ENCODE measurements at places on chromosomes 5 and 9.

- no peak for DNase-seq
Measured at GRCh38 chr5:129049126-129049799, 45.3 kb upstream of the ISOC1 start.

- DNase-seq = no peak
Measured at GRCh38 chr5:74372502-74373064, 267.9 kb downstream of the ENC1 start.

DNA sequence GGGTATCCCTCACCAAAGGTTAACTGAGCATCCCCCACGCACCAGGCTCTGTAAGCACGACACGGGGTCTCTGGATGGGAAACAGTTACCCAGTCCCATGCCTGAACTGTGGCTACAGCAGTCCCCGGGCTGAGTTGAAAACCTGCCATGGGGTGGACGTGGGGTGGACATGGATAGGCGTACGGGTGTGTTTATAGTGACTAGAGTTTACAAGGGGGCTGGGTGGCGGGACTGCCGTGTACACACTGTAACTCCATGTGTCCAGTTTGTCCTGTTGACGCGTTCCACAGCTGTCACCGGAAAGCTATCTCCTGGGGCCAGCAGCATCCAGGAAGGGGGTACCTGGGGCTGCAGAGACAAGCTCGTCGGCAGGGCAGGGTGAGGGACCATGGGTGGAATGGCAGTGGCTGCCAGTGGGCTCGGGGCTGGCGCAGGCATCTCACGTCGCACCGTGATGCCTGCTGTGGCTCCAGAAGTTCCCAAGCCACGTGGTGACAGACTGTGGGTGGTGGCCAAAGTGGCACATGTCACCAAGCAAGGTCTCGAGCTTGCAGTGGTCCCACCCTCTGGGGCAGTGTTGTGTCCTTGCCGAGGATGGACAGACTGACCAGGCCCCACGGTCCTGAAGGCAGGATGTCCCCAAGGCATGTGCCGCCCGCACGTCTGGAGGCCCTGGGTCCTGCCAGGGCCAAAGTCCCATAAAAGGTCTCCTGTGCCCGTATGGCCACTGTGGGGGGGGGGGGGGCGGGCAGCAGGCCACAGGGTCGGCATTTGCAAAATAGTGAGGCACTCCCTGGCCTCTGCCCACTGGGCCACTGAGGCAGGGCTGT is 29.3 kb upstream of the RNF130 start:
- no peak for DNase-seq

DNA sequence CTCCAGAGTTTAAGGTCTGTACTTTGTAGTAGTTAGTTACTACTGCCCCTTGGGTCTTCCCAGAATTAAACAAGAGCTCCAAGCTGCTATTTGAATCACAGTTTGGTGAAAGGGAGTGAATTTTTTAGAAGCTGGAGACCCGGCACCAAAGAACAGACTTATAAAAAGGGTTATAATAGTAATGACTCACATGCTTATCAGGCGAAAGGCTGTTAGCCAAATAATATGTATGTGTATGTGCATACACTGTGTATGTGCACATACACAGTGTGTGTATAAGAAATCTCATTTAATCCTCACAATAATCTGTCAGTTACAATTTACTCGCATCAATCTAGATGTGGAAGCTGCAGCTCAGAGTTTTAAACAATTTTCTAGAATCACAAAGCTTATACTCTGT is 59.5 kb upstream of the ITGA1 start:
- DNase-seq = no peak

- no peak for DNase-seq
Measured at GRCh38 chr5:54224103-54224826, 86.1 kb downstream of the ARL15 start.

DNA sequence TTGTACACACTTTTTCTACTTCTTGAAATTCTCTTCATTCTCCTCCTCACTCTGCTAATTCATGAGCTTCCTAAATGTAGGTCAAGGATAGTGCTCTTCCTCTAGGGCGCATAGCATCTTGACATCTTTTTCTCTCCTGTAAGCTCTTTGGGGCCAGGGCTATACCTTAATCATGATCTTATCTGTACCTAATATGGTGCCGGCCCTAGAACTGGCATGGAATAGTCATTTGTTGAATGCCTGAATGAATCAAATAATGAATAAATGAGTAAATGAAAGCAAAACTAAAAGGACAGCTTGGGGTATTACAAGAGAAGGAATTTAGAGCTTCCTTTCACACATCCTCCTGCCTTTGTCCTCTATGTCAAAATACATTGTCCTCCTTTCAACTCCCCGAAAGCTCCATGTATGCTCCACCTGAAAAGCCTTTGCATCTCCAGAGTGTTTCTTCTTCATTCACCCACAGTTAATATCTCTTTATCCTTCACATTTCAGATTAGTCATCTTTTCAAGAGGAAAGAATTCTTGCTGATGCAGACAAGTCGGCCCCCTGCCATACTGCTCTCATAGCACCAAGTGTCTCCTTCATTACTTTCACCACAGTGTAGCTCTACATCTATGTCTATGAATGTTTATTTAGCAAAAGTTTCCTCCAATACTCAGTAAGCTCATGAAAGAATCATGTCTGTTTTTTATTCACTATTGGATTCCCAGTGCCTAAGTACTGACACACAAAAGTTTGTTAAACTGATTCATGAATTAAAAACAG is 16.4 kb upstream of the PPP2R2B start:
- no peak for DNase-seq

- DNase-seq = no peak
Measured at GRCh38 chr5:140637371-140638100, 1.7 kb upstream of the TMCO6 start.

GRCh38 chr5:173772384-173773059 is 115.6 kb upstream of the CPEB4 start:
- DNase-seq = no peak

- no peak for DNase-seq
Measured at GRCh38 chr5:14607104-14607503, 25.5 kb downstream of the OTULINL start.

- DNase-seq = no peak
Measured at GRCh38 chr9:88537761-88538091, 2.7 kb downstream of the NXNL2 start.
